Spinal cord (tissue), 10 donors: ENCODE measurements at places on chromosomes 11 and 22. TPM values are rescaled to one million over a fixed set of nuclear protein-coding genes. Genes with fewer than 3 reads are reported as not detected.

DNA sequence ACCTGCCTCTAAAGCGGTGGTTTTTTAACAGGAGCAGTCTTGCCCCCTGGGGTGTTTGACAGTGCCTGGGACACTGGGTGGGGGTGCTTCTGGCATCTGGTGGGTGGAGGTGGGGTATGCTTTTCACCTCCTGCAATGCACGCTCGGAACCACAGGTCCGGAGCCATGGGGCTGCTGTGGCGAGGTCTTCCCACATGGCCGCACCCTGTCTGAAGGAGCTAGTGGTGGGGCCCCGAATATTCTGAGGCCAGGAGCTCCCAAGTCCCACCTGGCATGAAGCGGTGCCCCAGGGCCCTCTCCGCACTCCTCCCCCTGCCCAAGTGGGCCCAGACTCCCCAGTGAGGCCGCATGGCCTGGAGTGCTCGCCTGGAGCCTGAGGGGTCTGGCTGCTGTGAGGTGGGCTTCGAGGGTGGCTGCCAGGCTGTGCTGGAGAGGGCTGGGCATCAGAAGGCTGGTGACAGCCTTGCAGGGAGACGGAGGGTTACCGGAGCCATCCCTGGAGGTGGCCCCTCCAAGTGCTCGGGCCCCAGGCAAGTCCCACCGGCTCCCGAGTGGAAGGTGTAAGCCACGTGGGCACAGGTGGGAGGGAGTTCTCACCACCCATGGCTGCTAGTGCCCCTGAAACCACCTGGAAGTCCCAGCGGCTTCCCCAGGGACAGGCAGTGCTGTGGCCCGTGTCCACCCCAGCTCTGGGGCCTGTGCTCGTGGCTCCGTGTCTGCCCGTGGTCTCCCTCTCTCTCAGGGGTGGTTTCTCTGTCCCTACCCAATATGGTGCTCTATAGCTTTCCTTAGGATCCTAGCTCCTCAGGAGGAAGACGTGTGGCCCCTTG is 15.1 kb downstream of the TBX1 start:
- no peak for DNase-seq

The SLC5A12 gene
- 0.28 TPM for total RNA-seq

The SIDT2 gene
- total RNA-seq, result 24.5 TPM

The OR52E8 gene
- not detected for total RNA-seq

- no peak for DNase-seq
Observed at GRCh38 chr11:46254133-46254491, 23.4 kb upstream of the CREB3L1 start.

- DNase-seq, result peak; percentile 38
Observed at GRCh38 chr22:50576070-50576469, 2.2 kb downstream of the CPT1B start.

The WNT7B gene
- total RNA-seq, result 5.0 TPM

DNA sequence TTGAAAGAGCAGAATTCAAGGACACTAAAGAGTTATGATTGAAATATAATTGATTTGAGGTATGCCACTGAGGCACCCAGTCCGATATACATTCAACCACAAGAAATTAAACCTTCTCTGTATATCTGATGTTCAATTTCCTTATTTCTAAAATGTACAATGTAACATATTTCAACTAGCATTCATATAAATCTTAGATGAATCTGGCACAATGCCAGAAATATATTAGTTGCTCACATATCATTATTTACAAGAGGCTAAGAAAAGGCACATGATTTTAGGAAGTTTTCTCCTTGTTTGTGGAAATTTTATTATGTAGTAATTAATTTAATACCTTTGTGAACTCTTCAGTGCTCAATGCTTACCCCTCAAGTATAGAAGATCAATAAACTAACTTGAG is 532.3 kb downstream of the KCNA4 start:
- no peak for DNase-seq

The KDM4D gene
- total RNA-seq, result 2.3 TPM

The MMP8 gene
- total RNA-seq, result not detected

DNA sequence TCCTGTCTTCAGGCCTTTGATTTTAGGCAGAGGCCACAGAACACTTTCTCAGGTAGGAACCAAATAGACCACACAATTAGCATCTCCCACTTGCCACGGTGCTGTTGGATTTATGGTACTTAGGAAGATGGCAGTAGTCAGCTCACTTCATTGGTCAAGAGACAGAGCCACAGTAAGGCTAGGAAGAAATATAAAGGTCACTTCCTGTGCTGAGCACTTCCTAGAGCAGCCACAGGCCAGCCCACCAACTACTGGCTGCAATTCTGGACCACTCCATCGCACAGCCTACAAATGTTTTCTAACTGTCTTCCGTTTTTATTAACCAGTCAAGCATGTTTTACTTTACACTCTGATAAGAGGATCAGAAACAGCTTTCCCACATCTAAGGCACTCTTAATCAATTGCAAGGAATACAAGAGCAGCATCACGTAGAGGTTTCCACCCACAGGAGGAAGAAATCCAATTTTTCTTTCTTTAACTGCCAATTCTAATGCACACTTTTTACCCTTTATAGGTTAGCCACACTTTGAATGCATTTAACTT is 54.7 kb downstream of the ABTB2 start:
- no peak for DNase-seq

DNA sequence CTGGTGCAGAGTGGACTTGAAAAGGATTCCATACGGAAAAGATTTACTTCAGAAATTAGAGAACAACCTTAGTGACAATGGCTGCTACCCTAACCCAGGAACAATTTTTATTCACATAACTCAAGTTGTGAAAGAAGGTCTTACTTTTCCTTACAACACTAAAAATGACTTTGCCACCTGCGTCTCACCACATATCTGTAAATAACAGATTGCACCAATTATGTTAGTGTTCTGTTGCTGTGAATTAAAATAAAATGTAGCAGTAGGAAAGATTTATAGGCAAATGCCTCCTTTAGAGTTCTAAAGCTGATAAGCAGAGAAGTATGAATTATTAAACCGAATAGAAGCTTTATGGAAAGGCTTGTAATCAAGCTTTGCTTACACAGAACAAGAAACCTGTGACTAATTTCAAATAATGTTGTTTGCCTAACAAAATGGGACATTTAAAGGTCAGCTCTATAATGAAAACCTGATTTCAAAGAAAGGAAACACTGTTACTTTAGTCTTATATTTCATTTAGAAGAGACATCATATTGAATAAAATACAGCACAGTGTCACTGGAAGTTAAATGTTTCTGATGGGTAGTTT is 2237.8 kb downstream of the LRRC4C start:
- no peak for DNase-seq

The HTR3A gene
- total RNA-seq, result 23.0 TPM

- DNase-seq, result no peak
Observed at GRCh38 chr22:36922105-36922608, 8.7 kb downstream of the CSF2RB start.

DNA sequence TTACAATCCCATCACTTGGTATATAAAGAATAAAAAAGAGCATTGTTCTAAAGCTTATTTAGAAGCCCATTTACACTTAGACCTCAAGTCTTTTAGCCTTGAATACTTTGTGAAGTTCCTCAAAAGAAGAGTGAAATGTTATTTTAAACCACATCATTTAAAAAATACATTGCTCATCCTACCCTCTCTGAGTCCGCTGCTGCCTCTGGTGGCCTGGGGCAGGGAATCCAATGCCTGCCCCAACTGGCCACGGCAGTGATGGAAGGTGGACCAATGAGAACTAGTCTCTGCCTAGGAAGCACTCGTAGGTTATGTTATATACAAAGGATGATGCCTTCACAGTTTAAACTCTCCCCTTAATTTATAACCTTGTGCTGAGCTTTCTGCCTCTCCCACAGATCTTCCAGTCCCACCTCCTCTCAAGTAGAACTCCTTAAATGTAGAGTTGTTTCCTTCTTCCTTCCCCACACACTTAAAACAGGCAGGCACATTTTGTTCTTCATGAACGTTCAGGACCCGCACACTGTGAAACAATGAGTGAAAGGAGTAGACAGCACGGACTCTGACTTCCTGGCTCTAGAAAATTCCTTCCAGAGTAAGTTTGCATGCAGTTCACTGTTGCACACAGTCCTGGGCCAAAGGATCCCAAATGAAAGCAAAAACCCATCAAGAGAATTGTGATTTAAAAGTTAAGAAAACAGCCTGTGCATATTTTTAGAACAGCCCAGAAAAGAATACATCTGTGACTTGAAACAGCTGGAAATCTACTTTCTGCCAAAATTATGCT is 167.8 kb downstream of the RRAS2 start:
- no peak for DNase-seq

- no peak for DNase-seq
Observed at GRCh38 chr22:45329530-45329936, 19.8 kb downstream of the FAM118A start.

The ATF4 gene
- total RNA-seq, result 72.8 TPM

The IRAG1 gene
- 13.8 TPM for total RNA-seq

DNA sequence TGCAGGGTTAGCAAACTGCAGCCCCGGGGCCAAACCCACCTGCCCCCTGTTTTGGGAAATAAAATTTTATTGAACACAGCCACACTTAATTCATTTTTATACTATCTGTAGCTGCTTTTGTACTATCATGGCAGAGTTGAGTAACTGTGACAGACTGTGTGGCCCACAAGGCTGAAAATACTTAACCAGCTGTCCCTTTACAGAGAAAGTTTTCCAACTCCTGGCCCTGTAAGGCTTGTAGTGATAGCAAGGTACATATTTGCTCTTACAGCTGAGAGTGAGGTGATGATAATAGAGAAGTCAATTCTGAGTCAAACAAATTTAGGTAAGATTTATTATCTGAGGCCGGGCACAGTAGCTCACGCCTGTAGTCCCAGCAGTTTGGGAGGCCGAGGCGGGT is 87.4 kb upstream of the SLC6A5 start:
- DNase-seq, result no peak

- DNase-seq, result no peak
Observed at GRCh38 chr11:8641332-8641731, 41.1 kb downstream of the TRIM66 start.

The TSSK2 gene
- total RNA-seq, result not detected

DNA sequence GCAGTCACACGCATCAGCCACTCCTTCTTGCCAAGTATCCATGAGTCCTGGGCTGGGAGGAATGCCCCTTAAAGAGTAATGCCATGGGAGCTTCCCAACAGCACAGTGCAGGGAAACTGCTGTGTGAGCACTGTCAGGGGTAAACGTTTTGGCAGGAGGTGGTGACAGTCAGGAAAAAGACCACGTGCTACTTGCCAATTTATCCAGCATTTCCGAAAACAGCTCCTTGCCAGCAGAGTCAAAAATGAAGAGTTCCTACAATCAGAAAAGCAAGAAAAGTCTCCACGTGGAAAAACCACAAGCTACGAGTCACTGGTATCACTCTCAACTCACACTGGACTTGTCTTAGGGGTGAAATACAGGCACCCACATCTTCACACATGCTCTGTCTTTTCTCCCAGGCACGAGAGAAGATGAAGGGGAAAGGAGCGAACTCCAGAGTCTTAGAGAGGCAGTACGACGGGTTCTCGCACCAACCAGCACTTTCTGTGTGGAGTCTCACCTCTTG is 9.9 kb downstream of the IFT27 start:
- DNase-seq, result no peak

The LRRN4CL gene
- total RNA-seq, result 3.2 TPM

- no peak for DNase-seq
Observed at GRCh38 chr22:44445307-44445680, 52.7 kb downstream of the RTL6 start.

GRCh38 chr11:130124096-130124495 is 35.5 kb upstream of the ST14 start:
- DNase-seq, result no peak

GRCh38 chr11:131712897-131713296 is 342.5 kb downstream of the NTM start:
- no peak for DNase-seq

The UBASH3B gene
- total RNA-seq, result 17.2 TPM

The OR51M1 gene
- total RNA-seq, result not detected

DNA sequence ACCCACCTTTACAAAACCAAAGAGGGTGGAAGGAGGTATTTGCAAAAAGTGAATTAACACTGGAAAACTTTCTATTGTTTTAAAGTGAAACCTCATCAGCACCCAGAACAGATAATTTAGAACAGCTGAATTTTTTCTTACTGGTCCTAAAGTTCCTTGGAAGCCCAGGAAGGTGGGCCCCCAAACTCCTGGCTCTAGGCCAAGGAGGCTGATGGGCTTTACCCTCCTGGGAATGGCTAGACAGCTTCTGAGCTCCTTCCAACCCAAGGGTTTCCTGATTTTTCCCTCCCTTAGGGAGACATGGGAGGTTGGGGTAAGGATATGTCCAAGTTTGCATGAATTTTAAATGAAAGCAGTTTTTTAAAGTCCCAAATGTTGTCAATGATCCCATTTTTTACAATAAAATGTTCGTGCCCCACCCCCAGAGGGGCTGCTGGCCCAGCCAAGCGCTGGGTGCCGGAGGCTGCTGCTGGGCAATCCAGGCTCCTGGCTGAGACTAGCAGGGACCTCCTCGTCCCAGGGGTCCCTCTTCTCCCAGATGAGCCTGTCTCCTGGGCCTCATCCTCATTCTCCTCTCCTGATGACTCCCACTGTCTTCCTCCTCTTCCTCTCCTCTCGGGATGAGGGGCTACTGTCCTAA is 28.4 kb downstream of the RELT start:
- no peak for DNase-seq

DNA sequence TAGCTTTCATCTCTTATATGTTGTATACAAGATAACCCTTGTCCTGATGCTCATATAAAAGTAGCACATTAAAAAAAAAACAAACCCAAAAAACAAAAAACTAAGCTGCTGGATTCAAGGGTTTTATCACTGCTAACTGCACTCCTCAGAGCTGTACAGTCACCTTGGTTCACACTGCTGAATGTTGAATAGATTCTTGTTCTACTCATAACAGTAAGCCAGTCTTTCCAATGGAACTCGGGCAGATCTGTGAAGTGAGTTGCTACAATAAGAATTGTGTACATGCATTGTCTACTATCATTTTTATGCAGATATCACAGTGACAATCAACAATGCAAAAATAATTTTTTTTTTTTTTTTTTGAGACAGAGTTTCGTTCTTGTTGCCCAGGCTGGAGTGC is 4.7 kb downstream of the HARBI1 start:
- DNase-seq, result no peak

DNA sequence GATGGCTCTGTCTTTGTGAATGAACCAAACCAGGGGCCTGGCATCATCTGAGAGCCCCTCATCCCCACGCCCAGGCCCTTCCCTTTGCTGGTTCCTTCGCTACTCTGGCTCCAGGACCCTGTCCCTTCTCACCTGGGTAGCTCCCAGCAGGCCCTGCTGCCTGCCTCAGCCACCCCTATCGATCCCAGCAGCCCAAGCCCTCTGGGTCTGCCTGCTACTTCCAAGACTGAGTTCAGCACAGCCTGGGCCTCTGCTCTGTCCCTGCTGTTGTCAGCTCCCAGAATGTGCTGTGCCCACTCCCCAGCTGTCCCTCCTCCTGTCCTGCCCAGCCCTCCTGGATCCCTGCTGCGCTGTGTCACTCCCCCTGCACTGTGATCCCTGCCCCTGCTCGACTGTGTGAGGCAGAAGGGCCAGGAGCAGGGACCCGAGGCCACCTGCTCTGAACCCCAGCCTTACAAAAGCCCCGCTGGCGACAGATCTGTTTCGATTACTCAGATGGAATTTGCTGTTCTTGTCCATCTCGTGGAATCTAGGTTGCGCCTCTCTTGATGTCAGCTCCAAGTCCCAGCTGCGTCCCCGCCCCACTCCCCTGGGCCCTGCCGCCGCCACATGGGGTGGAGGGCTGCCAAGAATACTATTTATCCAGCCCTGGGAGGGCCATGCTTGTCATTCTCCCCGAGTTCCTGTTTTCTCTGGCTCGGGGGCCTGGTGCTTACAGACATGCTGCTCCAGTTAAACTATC is 13.0 kb downstream of the MRPL21 start:
- DNase-seq, result no peak
